ENCODE measurements at places on chromosomes 7 and 10. TPM values are rescaled to one million over a fixed set of nuclear protein-coding genes. Genes with fewer than 3 reads are reported as not detected.

The POLR2J3 gene
- total RNA-seq: 96.4 TPM

The LRRD1 gene
- total RNA-seq: not detected

The TMEM213 gene
- not detected for total RNA-seq

The SH2D4B gene
- 0.36 TPM for total RNA-seq

The AQP1 gene
- total RNA-seq: 0.39 TPM

The SPDYE6 gene
- not detected for total RNA-seq

The FANK1 gene
- total RNA-seq: not detected

The CCDC146 gene
- total RNA-seq: 13.4 TPM

The LRRN3 gene
- 9.0 TPM for total RNA-seq

The MTURN gene
- total RNA-seq: 19.7 TPM

The DCLRE1A gene
- total RNA-seq: 0.49 TPM

The H2BK1 gene
- total RNA-seq: 1.6 TPM

The SLC18A3 gene
- not detected for total RNA-seq

The DOCK4 gene
- 0.16 TPM for total RNA-seq

The CCDC3 gene
- not detected for total RNA-seq

The SLC16A9 gene
- total RNA-seq: not detected

The CHST15 gene
- total RNA-seq: 0.33 TPM

The OGDHL gene
- total RNA-seq: not detected

The EGR2 gene
- total RNA-seq: 6.1 TPM

The MYL10 gene
- not detected for total RNA-seq

The TMEM225B gene
- total RNA-seq: 2.1 TPM
